ENCODE measurements at places on chromosomes 6 and 20.

DNA sequence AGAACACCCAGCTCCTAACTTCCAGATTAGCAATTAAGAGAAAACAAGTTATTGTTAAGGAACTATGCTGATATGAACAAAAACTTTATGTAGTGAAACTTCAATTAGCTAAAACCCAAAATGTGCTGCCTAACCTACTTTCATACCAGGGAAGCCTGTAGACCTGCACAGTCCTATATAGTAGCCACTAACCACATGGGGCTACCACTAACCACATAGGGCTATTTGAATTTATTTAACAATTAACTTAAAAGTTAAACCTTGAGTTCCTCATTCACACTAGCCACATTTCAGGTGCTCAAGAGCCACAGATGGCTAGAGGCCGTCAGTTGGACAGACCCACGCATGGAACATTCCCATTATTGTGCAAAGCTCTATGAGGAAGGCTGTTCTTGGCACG, 72.4 kb upstream of the LAMP5 start:
- DNase-seq = no peak

DNA sequence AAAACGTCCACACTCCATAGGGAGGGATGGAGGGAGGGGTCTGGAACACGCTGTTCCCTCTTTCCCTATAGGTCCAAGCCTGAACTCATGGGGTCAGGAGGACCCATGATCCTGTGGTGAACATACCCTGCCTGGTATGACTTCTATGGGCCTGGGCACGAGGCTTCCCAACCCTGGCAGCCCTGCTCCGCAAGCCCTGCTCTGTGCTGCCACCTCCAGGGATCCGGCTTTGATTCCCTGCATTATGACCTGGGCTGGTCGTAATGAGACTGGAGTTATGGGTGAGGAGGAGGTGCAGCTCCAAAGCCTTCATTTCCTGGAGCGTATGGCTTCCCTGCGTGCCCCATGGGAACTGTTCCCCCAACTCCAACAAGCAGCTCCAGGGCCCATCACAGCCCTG, 54.9 kb downstream of the CDH22 start:
- peak; percentile 3 for DNase-seq

DNA sequence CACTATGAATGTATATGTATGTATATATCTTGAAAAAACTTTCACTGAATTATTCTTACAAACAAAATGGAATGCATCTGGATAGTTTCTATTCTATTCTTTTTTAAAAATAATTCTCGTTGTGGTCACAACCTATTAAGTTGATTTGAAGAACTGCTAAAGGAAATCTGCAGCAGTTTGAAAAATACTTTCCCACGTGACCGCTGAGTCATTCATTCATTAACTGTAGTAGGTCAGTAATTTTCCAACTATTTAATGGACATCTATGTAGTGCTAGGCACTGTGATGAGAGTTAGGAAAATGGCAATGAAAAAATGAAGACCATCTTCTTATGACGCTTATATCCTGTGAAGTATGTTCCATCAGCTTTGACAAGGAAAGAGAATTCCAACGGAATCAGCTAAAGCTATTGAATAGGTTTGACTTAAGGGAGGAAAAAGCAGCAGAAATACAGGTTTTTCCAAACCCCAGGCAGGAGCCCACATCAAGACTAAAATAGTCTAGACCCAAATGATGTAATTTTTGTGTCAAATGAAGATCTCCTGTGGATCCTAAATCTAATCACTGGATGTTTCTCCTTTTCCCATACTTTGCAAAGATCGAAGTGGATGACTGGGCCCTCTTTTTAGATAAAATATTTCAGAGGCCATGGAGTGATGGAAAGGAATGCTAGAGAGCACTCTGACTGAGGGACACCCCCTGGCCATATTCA, 4.1 kb upstream of the EFHC1 start:
- peak; percentile 59 for DNase-seq

DNA sequence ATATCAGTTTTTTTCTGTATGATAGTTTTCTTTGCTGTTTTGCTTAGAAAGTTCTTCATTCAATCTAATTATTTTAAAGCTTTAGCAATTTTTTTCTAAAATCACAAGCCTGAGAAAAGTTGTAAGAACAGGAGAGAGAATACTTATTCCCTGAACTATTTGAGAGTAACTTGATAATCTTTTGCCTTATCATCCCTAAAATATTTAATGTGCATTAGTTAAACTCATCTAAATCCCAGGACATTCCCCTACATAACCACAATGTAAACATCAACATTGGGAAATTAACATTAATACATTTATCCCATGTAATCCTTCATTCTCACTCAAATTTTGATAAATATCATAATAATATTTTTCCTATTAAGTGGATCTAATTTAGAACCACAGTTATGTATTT, 241.8 kb downstream of the CD109 start:
- DNase-seq = no peak

- no peak for DNase-seq
These were observed 42.1 kb downstream of the BFSP1 start for GRCh38 chr20:17488916-17489600.

- DNase-seq = peak; percentile 31
These were observed 2.5 kb downstream of the WTAP start for GRCh38 chr6:159729598-159730331.

DNA sequence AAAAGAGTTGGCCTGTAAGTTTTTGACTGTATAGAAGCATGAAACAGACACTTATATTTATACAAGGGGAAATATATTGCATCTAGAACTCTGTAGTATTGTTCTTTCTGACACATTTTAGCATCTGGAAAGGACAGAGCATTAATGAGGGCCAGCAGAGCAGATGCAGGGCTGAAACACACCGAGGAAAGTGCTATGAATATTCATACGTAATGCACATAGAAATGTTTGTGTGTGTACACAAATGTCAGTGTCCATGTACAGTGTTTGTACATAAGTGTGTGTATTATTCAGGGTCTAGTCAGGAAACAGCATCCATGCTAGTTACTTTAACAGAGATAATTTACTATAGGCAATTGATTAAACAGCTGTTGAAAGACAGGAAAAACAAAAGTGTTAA, 146.5 kb upstream of the DTNBP1 start:
- DNase-seq = no peak

GRCh38 chr20:30513050-30513628, 744.3 kb upstream of the DEFB115 start:
- no peak for DNase-seq

- no peak for DNase-seq
These were observed 12.2 kb upstream of the VNN1 start for GRCh38 chr6:132725947-132726607.

DNA sequence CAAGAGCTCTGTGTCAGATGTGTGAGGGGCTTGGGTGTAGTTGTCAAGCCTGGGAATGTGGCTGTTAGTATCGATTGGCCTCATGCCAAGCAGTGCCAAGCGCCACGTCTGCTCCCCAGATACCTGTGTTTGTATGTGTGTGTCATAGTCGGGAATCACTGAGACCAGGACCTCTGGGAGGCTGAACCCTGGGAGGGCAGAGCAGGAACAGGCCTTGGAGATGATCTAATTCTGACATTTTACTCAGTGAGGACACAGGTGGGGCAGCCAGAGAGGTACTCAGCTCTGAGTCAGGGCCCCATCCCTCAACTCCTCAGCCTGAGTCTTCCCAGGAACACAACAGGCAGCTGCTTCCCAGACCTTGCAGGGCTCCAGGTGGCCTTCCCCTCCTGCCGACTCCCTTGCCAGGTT, 51.2 kb upstream of the FANCE start:
- no peak for DNase-seq

DNA sequence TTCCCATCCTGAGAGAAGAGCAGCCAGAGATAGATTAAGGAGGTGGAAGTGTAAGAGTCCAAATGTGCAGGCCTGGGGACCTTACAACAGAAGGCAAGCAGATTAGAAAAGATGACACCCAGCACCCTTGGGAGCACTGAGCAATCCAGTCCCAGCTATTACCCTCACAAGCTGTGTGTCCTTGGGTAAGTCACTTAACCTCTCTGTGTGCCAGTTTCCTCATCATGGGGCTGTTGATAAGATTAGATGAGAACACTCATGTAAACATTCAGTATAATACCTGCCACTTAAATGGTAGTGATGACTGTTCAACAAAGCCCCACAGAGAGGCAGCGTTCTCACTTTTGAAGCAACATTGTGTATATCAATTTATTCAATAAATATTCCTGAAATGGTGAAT, 114.8 kb upstream of the CST7 start:
- DNase-seq = no peak

DNA sequence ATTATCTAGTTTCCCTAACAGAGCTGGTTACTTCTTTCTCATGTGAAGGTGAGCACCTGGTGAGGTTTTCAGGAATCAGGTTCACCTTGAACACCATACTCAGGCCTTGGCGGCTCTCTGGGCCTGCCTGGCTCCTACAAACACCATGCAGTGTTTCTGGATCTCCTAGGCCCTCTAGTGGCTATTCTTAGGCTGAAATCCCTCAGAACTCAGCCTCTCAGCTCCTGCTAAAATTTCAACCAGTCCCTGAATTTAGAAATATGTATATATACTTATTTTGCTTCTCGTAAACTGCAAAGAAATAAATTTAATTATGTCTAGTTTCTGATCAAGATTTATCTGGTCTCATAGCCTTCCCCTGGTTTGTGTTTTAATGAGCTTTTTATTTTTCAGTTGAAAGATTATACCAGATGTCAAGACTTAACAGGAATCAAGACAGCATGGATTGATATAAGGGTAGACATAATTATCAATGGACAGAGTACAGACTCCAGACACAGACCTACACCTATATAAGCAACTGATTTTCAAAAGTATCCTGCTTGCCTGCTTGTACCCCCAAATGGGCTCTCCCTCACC, 55.9 kb downstream of the ANKEF1 start:
- peak; percentile 89 for DNase-seq

GRCh38 chr20:31948008-31948407, 3.8 kb downstream of the PDRG1 start:
- no peak for DNase-seq

GRCh38 chr6:125301435-125302391, at the start of gene HDDC2:
TSS of gene HDDC2 (minus strand) at chr6:125301967. CDS start at chr6:125301932, 35 bp downstream.
- peak; percentile 86 for DNase-seq

- no peak for DNase-seq
These were observed 14.6 kb upstream of the CST3 start for GRCh38 chr20:23652371-23652770.

GRCh38 chr6:136772685-136773472, 19.4 kb downstream of the MAP3K5 start:
- DNase-seq = no peak

All from adipocyte (in vitro differentiated cells).